Esophagus squamous epithelium (tissue), 5 donors: ENCODE measurements at places on chromosomes 7 and 10.

- no peak for DNase-seq
Observed at GRCh38 chr7:37541810-37542443, 93.3 kb upstream of the ELMO1 start.

DNA sequence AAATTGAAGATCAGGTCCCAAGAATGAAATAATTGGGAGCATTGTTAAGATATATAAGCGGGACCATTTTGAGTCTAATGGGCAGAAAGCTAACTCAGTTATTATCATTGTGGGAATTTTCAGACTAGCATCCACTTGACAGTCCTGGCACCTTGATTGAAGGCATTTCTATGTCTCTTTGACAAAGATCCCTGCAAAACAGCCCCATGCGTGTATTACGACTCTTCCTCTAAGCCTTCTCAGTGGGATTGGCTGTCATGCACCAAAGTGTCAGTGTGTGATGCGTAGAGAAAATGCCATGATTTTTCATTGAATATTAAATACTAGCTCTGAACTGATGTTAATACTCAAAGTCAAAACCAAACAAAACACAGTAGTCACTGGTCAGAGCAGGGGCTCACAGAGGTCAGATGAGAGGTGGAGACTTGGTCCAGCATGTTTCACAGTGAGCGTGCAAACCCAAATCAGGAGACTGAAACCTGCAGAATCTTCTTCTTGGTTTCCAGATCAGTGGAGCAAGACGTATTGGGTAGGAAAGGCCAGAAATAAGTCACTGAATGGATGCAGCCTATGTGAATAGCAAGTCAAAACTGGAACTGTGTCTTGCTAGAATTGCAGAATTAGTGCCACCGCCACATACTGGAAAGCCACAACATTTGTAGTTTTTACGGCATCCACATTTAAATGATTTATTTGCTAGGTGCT lies 303.6 kb upstream of the AKR1E2 start:
- DNase-seq: no peak

DNA sequence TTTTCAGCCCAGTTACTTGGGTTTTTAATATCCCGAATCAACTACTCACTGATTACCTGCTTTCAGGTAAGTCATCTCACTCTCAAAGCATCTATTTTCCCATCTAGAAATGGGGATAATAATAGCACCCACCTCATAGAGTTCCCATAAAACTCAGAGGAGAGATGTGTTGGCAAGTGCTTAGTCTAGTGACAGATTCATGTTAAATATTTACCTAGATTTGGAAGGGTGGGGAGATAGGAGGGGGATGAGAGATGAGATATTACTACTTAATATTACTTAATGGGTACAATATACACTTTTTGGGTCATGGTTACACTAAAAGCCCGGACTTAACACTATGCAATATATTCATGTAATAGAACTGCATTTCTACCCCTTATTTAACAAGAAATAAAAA lies 7.0 kb upstream of the A1CF start:
- DNase-seq: no peak

DNA sequence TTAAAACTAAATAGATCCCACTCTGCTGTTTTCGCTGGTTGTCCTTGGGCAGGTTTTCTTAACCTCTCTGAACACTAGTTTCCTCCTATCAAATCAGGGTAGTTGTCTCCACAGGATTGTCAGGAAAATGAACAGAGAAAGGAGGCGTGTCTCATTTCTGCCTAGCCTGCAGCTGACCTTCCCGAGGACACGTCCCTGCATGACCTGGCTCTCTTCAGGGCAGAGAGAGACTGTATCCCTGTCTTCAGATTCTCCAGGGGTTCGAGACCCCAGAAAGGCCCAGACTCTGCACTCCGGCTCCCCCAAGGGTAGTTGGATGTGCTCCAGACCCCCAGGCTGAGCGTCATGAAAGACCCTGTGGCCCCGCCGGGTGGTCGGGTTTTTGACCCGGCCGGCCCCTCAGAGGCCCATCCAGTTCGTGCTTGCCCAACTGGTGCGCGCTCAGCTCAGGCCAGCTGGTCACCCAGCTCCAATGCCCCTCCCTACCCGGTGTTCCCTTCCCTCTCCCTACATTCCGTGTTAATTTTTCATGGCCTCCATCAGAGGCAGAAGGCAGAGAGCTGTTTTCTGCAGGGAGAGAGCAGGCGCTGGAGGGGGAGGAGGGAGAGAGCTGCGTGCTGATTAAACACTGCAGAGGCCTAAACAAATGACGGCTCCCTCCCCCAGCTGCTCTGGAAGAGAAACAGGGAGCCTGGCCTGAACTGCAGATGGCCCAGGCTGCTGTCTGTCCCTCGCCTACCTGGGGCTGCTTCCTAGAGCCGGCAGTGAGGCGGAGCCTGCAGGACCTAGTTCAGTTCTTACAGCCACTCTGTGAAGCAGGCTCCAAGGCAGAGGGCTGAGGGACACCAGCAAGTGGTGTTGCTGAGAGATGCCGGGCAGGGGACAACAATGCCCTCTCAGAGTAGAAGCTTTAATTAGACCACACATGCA lies 86.2 kb upstream of the PPIF start:
- DNase-seq: no peak

GRCh38 chr10:4151466-4151865 lies 366.5 kb upstream of the KLF6 start:
- DNase-seq: no peak

DNA sequence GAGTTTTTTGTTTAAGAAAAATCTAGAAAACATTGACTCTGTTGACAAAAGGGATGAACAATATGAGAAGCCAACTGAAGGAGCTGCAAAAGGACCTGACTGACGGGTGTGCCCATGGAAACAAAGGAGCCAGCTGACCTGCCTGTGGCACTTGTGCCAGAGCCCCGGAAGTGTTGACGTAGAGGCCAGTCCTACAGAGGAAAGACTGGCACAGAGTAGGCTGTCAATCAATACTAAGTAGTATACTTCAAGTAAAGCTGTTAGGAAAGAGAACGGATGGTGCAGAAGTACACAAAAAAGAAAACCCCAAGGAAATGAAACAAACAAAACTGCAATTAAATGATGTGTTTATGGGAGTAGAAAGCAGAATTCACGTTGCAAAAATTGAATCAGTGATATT lies 19.0 kb upstream of the ABI1 start:
- DNase-seq: no peak

- DNase-seq: no peak
Observed at GRCh38 chr10:22742678-22743077, 28.3 kb upstream of the PIP4K2A start.

GRCh38 chr7:133237545-133237944 lies 15.3 kb upstream of the EXOC4 start:
- no peak for DNase-seq

GRCh38 chr7:130154501-130155317 lies 50.5 kb downstream of the TMEM209 start:
- no peak for DNase-seq

- DNase-seq: no peak
Observed at GRCh38 chr10:3452683-3453361, 280.2 kb upstream of the PITRM1 start.

GRCh38 chr7:88226886-88227516 lies 7.2 kb upstream of the SRI start:
- no peak for DNase-seq

DNA sequence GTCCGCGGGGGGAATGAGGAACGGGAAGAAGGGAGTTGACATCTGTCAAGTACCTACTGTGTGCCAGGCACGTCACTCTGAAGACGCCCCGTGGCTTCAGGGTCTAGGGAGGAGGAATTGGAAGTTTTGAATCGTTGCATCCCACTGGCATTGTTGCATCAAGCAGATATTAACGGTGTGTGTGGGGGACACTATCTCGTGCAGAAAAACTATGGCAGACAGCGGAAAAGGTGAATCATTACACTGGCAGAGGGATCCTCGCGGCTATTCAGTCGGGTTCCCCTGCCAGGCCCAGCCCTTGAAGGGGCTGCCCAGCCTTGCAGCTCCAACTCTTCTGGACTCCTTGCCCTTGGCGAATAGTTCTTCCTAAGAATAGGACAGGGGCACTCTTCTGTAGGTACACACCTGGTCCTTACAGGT lies 1.0 kb upstream of the KIAA1549 start:
- DNase-seq: no peak

GRCh38 chr7:128810473-128810872 lies 18.7 kb downstream of the CCDC136 start:
- DNase-seq: no peak

- DNase-seq: no peak
Observed at GRCh38 chr10:1706711-1707110, 30.6 kb downstream of the ADARB2 start.

- DNase-seq: no peak
Observed at GRCh38 chr7:157514306-157514705, 177.5 kb downstream of the DNAJB6 start.

DNA sequence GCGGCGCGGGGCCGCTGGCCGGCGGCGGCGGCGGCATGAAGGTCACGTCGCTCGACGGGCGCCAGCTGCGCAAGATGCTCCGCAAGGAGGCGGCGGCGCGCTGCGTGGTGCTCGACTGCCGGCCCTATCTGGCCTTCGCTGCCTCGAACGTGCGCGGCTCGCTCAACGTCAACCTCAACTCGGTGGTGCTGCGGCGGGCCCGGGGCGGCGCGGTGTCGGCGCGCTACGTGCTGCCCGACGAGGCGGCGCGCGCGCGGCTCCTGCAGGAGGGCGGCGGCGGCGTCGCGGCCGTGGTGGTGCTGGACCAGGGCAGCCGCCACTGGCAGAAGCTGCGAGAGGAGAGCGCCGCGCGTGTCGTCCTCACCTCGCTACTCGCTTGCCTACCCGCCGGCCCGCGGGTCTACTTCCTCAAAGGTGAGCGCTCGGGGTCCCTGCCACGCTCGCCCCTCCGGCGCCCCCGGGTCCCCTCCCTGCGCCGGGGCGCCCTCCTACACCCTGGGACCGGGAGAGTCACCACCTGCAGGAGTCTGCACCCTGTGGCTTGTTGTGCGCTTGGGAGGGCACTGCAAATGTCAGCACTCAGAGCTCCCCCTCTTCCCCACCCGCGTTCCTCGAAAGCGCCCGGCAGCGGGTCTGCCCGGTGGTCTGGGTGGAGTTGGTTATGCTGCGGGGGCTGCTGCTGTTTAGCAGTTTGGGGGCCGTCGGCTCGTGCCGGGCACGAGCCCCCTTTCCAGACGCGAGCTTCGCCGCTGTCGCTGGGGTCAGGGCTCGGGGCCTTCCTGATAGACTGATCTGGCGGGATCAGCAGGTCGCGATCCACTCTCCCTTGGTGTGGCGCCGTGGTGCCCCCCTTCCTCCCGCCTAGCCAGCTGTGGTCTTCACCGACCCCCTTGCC lies 627 bp downstream of the DUSP5 start:
- no peak for DNase-seq

- DNase-seq: no peak
Observed at GRCh38 chr10:99456207-99456930, 25.9 kb upstream of the GOT1 start.

DNA sequence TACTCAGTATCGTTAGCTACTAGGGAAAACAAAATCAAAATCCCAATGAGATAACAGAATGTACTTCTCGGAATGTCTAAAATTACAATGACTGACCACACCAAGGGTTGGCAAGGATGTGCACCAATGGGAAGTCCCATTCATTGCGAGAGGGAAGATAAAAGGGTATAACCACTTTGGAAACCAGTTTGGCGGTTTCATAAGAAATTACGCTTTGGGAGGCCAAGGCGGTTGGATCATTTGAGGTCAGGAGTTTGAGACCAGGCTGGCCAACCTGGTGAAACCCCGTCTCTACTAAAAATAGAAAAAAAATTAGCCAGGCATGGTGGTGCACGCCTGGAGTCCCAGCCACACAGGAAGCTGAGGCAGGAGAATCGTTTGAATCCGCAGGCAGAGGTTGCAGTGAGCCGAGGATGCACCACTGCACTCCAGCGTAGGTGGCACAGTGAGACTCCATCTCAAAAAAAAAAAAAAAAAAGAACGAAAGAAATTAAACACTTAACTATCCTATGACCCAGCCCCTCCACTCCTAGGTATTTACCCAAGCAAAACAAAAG lies 7.6 kb downstream of the HACD1 start:
- no peak for DNase-seq

GRCh38 chr7:31338706-31339105 lies 1.8 kb downstream of the NEUROD6 start:
- no peak for DNase-seq

GRCh38 chr7:22109761-22110160 lies 164.1 kb upstream of the CDCA7L start:
- DNase-seq: no peak

DNA sequence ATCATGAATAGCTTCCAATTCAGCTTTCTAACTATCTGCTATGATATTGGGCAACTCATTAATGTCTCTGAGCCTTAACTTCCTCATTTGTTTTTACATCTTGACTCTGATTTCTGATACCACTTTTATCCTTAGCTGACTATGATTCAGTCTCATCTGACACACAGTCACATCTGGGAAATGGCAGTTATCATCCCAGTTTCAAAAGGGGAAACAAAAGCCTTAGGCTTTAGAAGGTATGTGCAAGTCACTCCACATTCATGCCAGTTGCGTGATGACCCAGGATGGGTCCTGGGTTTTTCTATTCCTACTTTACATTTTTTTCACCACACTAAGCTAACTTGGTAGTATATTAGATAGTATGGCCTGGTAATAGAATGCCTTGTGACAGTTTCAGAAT lies 12.7 kb downstream of the SCIN start:
- no peak for DNase-seq

- DNase-seq: no peak
Observed at GRCh38 chr7:77766801-77767605, 31.2 kb downstream of the TMEM60 start.

DNA sequence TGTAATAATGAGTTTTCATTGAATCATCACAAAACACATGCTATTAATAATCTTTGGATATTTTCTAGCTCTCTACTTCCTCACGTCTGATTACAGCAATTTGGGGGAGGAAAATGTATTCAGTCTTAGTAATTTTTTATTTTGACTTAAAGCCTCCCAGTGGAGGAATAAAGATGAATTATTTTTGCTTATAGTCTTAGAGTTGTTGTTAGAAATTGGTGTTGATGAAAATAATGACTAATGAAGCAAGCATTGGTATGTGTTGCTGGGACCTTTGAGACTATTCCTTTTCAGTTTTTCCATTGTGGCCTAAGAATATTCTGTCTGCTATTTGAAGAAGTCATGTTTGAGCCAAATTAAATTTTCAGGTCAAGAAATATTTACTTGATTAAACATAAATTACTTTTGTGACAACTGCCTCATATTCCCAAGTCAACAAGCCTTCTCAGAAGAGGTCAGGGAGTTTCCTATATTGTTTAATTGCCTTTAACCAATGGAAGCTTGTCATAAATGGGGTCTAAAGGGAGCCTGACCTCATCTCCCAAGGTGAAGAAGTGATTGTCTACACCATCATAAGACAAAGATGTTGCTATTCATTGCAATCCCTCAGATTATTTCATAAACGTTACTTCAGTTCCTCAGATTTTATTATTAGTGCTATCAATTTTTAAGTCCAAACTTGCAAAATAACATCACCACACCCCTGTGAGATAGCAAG lies 90.0 kb downstream of the ST7 start:
- DNase-seq: no peak

DNA sequence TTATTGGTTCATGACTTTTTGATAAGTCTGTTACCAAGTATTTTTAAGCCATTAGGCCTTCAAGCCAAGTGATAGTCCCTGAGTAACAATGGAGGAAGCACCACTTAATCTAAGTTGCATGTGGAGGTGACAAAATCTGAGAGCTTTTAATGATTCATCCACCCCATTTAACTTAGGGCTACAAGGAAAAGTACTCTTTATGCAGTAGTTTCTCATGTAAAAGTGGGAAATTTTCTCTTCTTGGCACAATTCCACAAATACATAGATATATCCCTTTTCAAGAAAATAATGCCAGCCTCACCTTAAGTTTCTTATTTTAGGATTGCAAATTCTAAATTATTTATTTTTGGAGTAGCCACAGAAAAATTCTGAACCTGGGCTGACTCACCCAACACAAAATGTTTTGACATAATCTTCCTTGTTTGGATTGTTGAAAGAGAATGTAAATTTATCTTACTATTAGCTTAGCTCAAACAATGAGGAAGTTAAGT lies 85.7 kb downstream of the SUGCT start:
- no peak for DNase-seq
